WTC11 (cell line): ENCODE measurements at places on chromosomes 1 and 21.
A peak's percentile ranks its signal among the peaks of the same experiment; 100 is the strongest.

GRCh38 chr1:207298636-207299398 is 22.7 kb upstream of the CD55 start:
- no peak for DNase-seq

DNA sequence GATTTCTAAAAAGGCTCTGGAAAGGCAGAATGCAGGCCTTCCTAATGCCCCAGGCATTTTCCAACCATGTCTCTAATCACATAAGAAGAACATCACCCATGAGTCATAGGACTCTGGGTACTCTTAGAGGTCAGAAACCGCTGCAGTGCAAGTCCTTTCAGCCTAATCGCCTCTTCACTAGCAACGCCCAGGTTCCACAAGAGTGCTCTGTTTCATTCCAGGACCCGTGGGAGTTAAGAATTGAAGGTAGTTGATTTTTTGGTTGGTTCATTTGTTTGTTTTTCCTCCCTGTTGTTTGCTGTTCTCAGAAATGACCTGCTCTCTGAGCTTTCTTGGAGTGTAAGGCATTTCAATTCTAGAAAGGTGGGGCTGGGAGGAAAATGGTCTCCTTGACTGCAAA is 123.2 kb downstream of the NR5A2 start:
- DNase-seq: no peak

DNA sequence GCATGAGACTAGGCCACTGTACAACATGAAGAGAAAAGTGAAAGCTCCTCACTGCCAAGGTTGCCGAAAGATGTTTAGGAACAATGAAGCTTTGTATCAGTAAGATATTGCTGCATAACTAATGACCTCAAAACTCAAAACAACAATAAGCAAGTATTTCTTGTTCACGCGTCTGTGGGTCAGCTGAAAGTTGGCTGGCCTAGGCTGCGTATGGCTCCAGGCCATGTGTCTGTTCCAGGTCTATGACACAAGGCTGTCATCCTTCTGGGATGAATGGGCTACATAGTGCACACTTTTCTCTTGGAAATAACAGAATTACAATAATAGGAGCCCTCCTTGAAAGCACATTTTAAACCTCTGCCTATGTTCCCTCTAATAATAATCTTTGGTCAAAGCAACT is 515.9 kb downstream of the PLPP3 start:
- no peak for DNase-seq

DNA sequence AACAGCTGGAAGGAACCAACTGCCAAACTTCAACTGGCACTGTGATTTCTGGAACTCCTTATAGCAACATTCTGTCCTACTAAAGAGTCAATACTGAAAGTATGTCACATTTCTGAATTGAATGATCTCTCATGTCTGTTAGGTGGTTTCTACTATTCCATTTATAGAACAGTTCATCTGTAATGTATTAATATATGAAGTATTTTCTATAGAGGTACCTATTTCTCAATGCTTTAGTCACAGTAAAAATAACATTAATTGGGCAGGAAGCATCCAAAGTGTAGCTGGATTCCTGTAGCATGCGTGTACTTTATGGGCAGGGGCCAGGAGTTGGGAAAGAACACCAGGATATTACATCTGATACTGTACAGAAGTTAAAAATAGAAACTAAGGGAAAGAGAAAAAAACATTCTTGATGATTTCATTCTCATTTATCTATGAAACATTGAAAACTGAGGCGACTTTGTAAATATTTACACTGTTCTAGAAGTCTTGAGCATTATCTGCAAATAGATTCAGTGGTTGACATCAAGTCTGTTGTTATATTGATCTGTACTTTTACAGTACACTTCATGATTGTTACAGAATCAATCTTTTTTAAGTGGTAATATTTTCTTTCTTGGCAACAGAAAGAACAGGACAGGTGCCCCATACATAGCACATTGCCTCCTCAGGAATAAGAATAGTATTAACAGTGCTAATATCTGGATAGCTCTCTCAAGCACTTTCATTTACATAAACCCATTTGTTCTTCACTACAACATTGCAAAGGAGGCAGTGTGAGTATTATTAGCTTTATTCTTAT is 6.2 kb upstream of the ZNF281 start:
- DNase-seq: no peak

DNA sequence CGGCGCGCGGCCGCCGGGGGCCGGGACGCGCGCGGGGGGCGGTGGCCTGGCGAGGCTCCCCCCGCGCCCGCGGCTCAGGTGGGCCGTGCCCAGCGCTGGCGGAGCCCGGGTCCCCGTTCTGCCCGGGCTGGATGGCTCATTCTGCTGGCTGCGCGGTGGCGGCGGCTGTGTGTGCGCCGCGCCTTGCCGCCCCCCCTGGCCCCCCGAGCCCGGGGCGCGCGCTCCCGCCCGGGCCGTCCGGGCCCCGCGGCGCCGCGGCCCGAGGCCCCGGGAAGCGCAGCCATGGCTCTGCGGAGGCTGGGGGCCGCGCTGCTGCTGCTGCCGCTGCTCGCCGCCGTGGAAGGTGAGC is at the start of gene EPHB2:
Gene EPHB2, plus strand, starts transcription at position 139 of the 349 bp plus-strand sequence. Its CDS starts 144 bp downstream, at position 283.
- DNase-seq: peak; percentile 42

GRCh38 chr1:110952031-110952430 is 11.7 kb downstream of the LRIF1 start:
- DNase-seq: no peak

GRCh38 chr1:93324486-93325464 is 20.9 kb upstream of the DR1 start:
- DNase-seq: no peak

GRCh38 chr1:115317101-115318012 is 20.7 kb downstream of the NGF start:
- no peak for DNase-seq

- peak; percentile 19 for DNase-seq
Measured at GRCh38 chr1:40899230-40899870, 37.2 kb upstream of the CITED4 start.

DNA sequence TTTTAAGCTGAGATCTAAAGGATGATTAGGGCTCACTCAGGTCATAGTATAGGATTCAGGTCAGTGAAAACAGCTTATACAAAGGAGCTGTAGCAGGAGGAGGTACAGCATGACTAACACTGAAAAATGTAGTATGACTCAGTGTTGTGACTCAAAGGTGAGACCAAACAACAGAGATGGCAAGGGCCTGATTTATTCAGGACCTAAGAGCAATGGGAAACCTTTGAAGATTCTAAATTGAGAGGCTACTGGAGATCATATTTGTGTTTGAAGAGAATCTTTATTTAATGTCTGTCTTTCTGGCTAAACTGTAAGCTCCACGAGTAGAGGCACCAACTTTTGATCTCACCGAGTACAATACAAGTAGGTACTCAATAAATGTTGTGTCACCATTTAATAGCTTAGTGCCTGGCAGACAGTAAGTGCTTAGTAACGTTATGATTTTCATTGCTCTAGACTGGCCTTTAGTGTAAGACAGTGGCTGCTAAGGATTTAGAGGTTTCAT is 43.5 kb downstream of the PRKAA2 start:
- DNase-seq: no peak
